ENCODE measurements at places on chromosomes 4 and X. TPM values are rescaled to one million over a fixed set of nuclear protein-coding genes. Genes with fewer than 3 reads are reported as not detected.

CLTRN gene
- total RNA-seq = not detected

ZNF711 gene
- total RNA-seq = 0.34 TPM

- DNase-seq = no peak
These were observed 17.6 kb upstream of the GK start for GRCh38 chrX:30635630-30636029.

DNA sequence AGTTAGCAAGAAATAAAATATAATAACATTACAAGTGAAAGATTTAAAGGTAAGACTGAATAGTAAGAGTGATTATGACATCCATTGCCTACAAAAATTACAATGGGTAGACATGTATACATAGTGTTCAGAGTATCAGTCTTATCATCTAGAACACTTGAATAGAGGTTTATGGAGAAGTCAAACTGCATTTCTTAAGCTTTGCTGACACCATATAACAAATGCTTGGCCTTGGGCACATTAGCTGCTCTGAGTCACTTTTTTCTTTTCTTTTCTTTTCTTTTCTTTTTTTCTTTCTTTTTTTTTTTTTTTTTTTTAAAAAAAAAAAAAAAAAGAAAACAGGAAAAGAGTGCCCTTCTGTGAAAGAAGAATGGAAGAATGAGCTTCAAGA, 220.0 kb downstream of the SPCS3 start:
- DNase-seq = no peak

DNA sequence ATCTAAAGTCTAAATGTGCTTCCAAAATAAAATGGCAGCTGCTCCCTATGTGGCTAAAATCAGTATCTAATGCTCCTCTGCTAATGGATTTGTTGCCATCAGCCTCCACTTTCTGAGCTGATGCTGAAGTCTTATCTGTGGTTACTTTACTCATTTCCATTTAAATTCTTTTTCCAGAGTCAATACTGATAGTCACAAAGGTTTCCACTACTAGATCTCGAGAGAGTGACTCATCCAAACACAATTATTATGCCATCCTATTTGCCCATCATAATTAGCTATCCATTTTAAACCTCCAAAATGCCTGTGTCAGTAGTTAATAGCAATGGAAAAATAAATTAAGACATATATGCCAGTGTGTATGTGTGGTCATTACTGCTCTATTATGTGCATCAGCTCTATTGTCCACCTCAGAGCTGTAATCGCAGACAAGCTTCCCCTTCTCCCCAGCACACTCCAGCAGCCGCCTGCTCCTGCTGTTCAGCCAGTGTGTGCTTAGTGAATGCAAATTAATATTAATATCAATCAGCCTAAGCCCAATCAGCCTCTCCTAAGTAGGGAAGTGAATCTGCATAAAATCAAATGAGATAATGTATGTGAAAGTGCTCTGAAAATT, 199.8 kb upstream of the ZIC3 start:
- DNase-seq = no peak

GRCh38 chrX:147832707-147833348, 78.9 kb upstream of the FMR1 start:
- no peak for DNase-seq

XPNPEP2 gene
- total RNA-seq = 0.65 TPM

GRCh38 chr4:107945809-107946208, 14.5 kb downstream of the CYP2U1 start:
- DNase-seq = no peak

PNMA6A gene
- total RNA-seq = 0.40 TPM

DNA sequence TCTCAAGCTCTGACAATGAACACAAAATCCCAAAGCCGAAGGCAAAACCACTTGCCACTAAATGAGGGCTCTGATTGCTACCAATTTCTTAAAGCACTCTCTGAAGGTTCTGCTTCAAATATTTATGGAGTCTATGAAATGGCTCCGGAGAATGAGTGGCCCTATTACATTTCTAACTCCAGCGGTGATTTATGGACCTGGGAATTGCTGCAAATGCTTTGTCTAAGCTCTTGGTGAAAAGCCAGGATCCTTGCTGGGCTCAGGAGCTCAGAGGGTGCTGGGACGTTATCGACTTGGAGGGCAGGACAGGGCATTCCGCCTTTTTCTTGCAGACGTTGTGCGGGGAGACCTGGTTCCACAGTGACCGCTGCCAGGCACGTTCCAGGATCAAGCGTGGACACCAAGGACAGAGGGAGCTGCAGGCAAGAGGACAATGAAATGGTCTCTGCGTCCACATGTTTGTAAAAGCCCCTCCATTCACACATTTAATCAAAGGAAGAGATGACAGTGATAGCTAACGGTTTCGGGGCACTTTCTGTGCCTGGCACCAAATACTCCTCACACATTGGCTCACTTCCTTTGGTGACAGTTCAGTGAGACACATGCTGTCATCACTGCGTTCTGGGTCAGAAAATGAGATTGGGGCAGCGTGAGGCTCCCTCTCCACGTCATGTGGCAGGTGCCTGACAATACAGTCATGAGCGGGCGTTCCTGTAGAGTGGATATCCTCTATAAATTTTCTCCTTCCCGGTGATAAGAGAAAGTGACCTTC, 58.8 kb downstream of the C4orf50 start:
- no peak for DNase-seq

DNA sequence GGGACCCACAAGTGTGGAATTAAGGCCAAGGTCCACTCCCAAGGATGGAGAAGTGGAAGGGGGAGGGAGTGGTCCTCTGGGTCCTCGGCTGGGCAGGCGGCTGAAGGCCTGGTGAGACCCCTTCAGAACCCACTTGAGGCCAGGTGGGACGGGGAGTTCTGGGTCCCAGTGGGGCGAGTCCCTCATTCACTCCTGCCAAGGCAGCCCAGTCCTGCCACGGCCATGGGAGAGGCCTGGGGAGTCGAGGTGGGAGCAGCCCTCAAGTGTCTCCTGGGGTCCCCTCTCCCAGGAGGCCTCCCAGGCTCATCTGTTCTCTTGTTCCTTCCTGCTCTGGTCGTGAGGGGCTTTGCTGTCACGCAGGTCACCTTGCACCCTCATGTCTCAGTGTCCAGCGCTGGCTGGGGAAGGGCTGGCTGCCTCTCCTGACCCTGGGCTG, 6.1 kb upstream of the SH3BP2 start:
- peak; percentile 48 for DNase-seq

- DNase-seq = no peak
These were observed 709.8 kb upstream of the HS3ST1 start for GRCh38 chr4:12138488-12138887.

C4orf51 gene
- not detected for total RNA-seq

OTC gene
- total RNA-seq = not detected

DNA sequence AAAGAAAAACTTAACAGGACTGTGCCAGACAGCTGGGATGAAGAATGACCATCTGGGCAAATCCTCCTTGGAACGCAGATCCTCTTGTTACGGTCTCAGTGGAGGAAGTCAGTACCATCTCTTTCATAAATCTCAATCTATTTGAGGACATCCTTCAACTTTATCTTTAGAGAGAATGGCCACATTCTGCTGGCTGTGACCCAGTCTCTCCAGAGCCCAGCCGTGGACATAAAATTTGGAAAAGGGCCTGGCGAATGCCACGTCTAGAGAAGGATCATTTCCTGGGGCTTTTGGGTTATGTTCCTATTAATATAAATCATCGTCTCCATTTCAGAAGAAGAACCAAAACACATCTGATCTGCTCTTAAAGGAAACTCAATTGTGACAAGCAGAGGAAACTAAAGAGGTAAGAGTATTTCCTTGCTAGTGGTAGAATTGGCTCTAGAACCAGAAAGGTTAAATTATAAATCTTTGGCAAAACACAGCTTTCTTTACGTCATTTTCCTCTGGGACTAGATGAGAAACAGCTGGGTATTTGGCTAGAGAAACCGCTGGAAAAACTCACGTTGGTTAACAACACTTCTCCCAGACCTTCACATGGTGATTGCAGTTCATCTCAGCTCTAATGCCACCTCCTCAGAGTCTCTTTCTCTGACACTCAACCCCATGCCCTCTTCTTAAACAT, 164.7 kb downstream of the CHIC2 start:
- no peak for DNase-seq

DNA sequence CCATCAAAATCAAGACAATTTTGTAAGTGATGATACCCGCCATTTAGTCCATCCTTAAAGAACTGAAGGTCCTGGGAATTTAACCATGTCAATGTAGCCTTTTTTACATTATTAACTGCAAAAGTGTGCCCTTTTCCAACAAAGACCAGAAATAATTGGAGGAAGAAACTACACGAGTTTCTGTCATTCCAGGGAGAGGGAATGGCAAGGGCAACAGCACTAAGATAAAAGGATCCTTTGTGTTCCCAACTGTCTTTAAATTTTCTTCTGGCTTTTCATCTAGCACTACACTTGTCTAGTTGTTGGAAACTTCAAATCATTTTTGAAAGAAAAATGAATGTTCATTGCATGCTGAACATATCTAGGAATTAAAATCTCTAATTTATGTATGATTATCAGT, 286.2 kb downstream of the GALNTL6 start:
- no peak for DNase-seq

DNA sequence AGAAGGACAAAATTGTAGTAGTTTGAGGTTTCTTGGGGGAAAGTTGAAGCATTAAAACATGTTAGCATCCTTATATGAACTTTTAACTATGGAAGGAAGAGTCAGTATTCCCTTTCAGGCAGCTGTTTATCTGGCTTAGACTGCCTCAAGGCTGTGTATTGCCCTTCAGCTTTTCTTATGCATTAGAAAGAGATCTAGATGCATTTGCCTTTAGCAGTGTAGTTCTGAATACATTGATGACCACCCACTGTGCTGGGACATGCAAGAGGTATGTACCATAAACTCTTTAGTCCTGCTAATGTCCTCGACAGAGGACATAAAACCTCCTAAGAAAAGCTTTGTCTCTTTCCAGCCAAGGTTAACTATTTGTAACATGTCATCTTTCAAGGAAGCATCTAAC, 2.9 kb downstream of the FAM200B start:
- no peak for DNase-seq

GRCh38 chr4:114729068-114729738, 130.6 kb downstream of the UGT8 start:
- DNase-seq = no peak

- DNase-seq = no peak
These were observed 73.5 kb downstream of the FAM47B start for GRCh38 chrX:35016051-35016450.

- DNase-seq = no peak
These were observed 327.9 kb downstream of the FAT4 start for GRCh38 chr4:125642645-125643044.

DNA sequence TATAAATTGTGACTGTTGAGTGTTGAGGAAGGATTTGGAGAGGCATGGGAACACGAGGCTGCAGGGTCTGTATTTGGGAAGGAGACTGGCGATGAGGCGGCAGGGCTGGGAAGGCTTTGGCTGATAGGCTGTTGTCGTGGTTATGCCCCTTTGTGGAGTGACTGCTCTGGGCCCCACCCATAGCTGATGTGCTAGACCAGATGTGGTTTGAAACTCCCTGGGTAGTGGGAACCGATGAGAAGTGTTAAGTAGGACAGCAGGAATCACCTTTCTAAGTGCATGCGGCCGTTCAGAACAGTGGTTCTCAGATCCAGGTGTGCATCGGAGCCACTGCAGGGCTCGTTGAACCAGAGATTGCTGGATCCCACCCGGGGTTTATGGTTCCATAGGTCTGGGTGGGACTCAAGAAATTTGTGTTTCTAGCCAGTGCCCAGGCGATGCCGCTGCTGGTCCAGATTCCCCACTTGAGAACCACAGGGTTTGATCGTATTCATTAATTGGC, 42.3 kb downstream of the TBC1D14 start:
- DNase-seq = no peak

PHOX2B gene
- total RNA-seq = not detected

DNA sequence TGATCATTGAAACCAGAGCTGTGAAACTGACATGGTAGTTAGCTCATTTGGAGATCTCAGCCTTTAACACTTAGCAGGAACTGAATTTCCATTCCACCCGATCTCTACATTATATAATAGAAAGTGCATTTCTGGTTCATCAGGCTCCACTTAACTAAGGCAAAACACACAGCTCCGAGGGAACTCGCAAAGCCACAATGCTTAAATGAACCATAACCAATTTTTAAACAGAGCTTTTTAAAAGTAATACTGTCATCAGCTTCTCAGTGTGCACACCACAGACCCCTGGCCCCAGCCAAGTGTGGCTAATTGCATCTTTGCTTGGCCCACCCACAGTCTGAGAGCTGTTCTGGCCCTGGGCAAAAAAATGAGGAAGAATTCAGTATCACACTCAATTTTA, 66.1 kb downstream of the DCHS2 start:
- no peak for DNase-seq

- DNase-seq = no peak
These were observed 66.1 kb downstream of the BMP3 start for GRCh38 chr4:81096566-81096965.

DNA sequence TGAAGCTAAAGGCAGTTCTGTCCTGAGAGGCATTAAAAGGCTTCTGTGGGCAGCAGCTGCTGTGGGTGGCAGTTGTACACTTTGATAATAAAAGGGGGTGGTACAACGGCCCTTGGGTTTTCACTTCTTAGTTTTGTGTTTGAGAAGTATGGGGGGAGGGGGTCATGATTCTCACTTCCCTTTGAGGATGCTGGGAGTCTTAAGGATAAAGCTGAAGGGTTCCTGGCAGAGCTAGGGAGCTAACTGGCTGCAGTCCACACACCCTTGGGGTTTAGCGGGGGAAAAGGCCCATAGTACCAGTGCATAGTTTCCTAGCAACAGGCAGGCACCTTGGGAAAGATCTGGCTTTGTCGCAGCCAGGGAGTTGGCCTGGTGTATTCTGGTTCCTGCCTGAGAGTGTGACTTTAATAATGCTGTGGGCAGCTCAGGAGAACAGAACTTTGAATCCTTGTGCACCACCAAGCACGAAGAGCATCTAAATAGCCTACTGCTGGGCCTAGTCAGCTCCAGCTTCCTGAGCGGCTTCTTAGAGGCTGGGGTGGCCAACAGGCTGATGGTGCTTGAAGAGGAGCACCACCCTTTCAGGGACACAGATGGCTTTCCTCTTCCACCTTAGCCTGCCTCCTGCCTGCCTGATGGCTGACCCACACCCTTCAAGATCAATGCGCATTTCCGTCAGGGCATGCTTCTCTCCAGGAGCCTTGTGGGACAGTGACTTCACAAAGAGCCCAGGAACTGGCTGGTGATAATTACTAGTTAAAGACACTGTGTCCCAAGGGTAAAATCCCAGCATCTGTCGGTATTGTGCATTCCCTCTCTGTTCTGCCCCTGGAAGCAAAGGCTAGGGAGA, 12.5 kb downstream of the ZBTB33 start:
- no peak for DNase-seq

DNA sequence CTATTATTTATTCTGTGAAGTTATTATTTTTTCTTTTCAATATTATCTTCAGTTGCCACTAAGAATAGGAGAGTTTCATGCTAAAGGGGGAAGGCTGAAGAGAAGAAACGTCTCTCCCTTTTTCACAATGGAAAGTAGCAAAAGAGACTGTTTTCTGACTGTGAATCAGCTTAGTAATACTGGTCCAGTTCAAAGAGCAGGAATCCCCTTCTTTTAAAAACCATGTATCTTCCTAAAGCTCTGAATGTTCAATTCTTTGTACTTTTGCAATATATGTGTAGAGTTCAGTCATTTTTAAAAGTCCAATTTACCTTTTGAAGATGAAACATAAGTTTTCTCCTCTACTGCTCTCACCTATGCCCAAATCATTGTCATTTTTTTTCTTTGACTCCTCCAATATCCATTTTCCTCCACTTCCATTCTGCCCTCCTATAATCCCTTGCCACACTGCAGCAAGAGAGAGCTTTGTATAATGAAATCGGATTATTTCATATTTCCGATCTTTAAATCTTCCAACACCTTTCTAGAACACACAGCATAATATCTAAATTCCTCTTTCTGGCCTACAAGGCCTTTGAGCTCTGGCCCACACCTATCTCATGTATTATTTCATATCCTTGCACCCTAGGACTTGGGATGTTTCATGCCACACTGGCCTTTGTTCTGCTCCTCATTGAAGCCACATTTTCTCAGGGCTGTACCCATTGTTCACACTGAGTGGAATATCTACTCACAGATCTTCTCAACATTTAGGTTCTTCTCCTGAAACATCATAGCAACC, 195.3 kb downstream of the CAMK2D start:
- DNase-seq = no peak

Measured in activated naive CD8-positive, alpha-beta T cell treated with anti-CD3 and anti-CD28 coated beads, Interleukin-2, amount 10 ng/mL, durations not matched to agents 7 days and 5 days (primary cell).